ENCODE measurements at places on chromosomes 5 and 9.

GRCh38 chr9:129006328-129007034 is 21.6 kb downstream of the SH3GLB2 start:
- DNase-seq: no peak

DNA sequence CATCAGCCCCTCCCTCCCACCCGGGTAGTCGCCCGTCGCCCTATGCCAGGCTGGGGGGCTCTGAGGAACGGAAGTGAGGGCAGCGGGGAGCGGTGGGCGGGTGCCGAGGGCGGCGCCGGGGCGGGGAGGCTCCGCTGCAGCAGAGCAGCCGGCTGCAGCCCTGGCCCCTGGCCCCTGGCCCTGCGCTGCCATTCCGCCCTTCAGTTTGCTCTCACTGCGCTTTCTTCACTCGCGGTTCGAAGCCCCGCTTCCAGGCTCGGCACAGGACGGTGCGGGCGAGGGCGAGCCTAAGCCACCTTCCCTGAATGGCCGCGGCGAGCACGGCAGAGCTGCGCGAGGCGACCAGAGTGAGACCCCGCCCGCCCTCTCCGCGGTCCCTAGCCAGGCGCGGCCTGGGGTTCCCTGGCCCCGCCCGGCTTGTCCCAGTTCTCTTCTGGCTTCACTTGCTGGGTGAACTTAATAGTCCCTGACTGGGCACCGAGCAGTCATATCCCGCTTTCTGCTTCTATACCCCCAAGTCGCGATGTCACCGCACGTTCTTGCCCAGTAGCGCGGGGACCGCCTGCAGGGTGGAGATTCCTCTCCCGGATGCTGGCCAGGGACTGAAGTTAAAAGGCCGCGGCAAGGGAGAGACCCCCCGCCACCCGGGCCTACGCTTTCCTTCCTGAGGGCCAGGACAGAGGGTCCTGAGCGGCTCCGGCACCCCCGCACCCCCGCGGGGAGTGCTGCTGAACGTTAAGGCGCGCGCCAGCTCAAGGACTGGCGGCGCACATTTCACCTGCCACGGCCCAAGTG is 623 bp upstream of the TRIM36 start:
- no peak for DNase-seq

DNA sequence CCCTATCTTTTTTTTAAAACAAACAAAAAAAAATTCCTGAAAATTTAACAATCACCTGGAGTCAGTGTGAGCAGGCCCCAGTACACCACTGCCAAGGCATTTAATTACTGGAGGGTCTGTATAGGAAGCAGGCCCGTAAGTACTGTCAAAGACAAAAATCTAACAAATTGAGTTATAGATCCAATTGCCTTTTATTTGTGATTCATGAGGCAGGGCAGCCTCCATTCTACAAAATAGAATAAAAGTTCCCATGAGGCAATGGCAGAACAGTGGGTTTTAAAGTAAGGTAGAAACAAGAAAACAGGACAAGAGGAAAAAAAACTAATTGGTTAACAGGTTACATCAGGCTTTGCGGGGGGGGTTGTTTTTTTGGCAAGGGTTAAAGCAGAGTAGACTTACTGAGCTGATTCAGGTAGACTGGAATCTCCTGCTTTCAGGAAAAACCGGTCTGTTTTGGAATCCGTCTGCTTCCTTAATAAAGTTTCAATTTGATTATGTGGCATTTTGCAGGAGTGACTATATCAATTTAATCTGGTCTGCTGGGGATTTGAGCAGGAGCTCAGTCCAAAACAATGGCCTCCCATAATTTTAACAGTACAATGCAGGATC is 48.9 kb downstream of the AUH start:
- no peak for DNase-seq

DNA sequence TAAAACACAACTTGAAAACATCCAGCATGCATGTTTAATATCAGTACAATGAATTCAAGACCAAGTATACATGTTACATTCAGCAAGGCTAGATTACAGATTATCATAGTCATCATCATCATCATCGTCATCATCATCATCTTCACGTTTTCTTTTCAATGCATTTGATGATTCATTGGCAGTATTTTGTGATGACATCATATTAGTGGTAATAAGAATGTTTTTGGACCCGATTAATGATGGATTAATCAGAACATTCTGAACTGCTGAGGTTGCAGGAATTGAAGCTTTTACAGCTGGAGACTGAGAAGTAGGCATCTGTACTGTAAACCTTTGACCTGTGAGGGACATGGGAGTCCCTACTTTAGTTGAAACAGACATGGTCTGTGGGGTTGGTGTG is 4.5 kb downstream of the AK6 start:
- DNase-seq: no peak

DNA sequence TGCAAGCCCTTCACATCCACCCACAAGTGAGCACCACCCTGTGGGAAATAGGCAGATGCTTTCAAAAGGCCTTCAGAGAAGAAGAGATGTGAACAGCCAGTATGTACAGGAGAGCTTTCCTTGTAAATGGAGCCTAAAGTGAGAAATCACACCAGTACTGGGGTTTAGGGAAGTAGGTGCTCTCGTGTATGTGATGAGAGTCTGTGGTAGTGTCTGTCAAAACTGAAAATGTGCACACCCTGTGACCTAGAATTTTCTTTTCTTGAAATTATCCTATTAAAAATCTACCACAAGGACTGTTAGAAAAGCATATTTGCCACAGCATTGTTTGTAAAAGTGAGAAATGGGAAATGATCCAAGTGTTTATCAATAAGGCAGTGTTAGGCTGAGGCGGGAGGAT is 16.6 kb downstream of the OTULINL start:
- DNase-seq: no peak

- no peak for DNase-seq
Observed at GRCh38 chr5:18712936-18713485, 1078.8 kb downstream of the TAF11L14 start.

- no peak for DNase-seq
Observed at GRCh38 chr9:115930472-115930871, 223.1 kb upstream of the PAPPA start.

- DNase-seq: no peak
Observed at GRCh38 chr9:7300484-7300883, 499.1 kb downstream of the DMAC1 start.

All from cortex of kidney (tissue), 1 donor.